G401 (cell line): ENCODE measurements at places on chromosomes 7 and 10.

- DNase-seq = no peak
Measured at GRCh38 chr10:67575532-67575931, 120.5 kb downstream of the CTNNA3 start.

DNA sequence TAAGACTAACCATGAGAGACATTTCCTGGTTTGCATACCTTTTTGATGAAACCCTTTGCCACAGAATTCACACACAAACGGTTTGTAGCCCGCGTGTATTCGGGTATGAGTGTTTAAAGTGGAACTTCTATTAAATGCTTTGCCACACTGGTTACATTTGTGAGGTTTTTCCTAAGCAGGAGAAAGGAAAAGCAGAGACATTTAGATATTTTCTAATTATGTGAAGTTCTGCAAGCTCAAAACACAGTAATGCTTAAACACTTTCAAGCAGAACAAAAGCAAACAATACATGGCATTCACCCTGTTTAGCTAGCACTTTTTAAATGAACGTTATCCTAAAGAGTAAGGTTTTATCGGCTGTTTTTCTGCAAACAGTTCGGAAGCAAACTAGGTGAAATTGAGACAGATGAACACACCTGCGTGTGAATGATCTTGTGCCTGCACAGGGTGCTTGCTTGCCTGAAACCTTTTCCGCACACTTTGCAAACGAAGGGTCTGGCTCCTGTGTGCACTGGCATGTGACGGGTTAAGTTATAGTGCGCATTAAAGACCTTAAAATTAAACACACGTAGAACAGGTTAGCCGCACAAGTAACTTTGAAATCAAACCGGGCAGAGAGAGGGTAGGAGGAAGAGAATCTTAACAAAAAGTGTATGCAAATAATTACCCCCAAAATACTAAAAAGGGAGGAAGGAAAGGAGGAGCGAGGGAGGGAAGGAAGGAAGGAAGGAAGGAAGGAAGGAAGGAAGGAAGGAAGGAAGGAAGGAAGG, 1.6 kb downstream of the FEZF1 start:
- no peak for DNase-seq

GRCh38 chr10:62671104-62671503, 133.4 kb upstream of the ADO start:
- DNase-seq = no peak

DNA sequence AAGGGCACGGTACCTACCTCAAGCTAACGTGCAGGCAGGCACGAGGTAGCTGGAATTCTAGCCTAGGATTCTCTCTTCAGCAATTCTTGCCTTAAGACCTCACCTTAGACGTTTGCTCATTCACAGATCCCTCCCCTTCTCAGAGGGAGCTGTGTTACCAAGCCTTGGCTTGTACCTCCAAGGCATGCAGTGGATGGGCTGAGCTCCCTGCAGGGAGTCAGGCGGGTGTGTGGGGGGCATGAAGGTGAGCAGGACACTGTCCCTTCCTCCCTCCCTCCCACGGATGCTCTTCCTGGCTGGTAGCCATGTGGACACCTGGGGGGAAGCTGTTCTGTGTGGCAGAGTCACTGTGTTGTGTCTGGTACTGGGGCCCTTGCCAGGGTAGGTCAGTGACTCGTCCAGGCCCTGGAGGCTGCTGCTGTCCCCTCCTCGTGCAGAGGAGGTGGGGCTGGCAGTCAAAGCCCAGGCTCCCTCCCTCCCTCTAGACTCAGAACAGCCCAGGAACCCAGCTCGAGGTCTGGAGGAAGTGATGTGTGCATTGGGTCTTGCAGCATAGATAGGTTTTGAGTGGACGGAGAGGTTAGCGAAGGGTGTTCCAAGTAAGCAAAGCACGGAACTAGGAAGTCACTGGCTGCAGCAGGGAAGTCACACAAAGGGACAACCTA, 222.2 kb upstream of the SH2B2 start:
- peak; percentile 74 for DNase-seq

GRCh38 chr10:130394832-130395231, 258.6 kb downstream of the GLRX3 start:
- no peak for DNase-seq

DNA sequence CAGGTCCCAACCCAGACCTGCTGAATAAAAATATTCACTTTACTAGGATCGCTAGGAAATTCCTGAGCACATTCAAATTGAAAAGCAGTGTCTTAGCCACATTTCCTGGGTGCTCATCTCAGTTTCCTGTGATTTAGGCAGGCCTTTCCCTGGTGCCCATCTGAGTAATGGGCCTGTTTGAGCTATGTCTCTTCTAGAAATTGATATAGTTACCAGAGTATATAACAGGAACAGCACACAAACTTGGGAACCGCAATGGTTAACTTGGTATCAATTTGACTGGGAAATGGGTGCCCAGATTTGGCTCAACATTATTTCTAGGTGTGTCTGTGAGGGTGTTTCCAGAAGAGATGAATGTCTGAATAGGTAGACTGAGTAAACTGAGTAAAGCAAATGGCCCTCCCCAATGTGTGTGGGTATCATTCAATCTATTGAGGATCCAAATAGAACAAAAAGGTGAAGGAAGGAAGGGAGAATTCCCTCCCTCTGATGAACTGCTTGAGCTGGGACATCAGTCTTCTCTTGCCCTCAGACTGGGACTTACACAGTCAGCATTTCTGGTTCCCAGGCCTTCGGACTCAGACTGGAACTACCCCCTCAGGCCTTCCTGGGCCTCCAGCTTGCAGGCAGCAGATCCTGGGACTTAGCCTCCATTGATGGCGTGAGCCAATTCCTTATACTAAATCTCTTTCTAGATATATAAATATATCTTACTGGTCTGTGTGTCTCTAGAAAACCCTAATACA, 99.1 kb downstream of the CCDC71L start:
- no peak for DNase-seq

- no peak for DNase-seq
Measured at GRCh38 chr10:130135676-130136225, 440 bp upstream of the GLRX3 start.

GRCh38 chr7:43721193-43721806, 8.0 kb downstream of the COA1 start:
- peak; percentile 78 for DNase-seq
